Gastrocnemius medialis (tissue), 4 donors: ENCODE measurements at places on chromosomes 6 and 20.

DNA sequence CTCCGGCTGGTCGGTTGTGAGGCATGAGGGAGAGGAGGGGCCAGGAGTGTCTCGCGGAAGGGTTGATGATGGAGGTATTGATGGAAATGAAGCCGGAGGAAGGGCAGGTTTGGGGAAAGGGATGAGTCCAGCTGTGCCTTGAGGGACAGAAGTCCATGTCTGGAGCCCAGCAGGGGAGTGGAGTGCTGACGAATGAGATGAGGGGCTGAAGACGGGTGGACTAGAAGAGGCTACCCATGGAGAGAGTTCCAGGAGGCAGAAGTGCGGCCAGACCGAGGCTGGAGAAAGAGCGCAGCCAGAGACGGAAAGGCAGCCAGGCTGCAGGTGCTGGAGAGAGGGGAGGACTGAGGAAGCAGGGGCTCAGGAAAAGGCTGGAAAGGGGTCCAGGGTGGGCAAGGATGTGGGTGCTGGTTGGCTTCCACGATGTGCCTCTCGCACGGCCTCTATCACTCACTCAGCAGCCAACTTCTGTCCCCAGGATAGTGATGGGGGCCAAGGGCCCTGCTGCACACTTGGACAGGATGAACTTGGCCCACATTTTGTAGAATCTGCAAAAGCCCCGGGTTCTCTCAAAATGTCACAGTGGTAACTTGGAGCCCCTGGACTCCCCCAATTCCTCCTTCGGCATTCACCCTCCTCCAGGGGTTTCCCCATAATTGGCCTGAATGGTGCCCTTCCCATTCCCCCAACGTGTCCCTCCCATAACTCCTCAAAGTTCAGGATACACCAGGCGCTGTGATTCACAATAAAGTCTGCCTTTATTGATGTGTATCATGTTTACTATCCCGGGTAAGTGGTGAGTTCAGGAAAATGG, 627 bp upstream of the EIF6 start:
- DNase-seq, result no peak

- no peak for DNase-seq
Measured at GRCh38 chr20:2156666-2157624, 55.3 kb downstream of the STK35 start.

DNA sequence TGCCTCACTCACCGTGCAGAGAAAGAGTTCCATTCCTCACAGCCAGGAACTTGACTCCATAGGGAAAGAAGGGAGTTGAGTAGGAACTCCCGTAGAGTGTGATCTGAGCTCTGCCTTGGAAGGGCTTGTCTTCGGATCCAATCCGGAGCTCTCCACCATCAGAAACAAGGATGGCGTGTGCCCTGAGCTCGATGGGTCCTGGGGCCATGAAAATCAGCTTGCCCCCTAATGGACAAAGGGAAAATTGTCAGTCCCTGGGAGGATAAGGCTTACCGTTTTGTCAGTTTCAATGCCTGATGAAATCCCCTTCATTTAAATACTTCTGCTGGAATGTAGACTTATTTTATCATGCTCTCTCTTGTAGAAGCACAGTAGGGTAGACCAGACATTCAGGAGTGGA, 153.3 kb downstream of the PKHD1 start:
- no peak for DNase-seq

DNA sequence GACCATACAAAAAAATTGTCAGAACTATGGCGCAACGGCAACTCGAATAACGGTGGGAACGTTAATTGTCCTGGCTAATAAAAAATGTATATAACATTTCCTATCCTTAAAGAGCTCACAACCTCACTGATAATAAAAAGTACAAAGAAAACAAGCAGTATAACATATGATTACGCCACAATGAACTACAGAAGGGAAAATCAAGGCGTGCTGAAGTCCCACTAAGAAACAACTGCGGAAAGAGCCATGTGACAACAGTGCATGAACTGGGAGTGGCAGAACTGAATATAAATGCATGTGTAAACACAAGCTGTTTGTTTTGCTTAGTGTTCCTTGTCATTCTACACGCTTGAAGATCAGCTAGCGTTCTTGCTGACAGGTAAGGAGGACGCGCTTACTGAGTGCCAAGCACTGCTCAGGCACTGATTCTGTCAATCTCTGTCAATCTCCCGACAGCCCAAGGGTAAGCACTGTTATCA, 466 bp upstream of the PSMB1 start:
- no peak for DNase-seq

- DNase-seq, result no peak
Measured at GRCh38 chr6:144214622-144215401, 64.5 kb downstream of the STX11 start.

DNA sequence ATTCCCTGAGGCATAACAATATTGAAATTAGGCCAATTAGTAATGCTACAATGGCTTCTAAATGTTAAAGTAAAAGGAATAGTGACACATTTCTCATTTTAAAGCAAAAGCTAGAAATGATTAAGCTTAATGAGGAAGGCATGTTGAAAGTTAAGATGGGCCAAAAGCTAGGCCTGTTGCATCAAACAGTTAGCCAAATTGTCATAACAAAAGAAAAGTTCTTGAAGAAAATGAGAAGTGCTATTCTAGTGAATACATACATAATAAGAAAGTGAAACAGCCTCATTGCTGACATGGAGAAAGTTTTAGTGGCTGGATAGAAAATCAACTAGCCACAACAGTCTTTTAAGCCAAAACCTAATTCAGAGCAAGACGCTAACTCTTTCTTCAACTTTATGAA, 12.9 kb downstream of the OR2A4 start:
- no peak for DNase-seq

DNA sequence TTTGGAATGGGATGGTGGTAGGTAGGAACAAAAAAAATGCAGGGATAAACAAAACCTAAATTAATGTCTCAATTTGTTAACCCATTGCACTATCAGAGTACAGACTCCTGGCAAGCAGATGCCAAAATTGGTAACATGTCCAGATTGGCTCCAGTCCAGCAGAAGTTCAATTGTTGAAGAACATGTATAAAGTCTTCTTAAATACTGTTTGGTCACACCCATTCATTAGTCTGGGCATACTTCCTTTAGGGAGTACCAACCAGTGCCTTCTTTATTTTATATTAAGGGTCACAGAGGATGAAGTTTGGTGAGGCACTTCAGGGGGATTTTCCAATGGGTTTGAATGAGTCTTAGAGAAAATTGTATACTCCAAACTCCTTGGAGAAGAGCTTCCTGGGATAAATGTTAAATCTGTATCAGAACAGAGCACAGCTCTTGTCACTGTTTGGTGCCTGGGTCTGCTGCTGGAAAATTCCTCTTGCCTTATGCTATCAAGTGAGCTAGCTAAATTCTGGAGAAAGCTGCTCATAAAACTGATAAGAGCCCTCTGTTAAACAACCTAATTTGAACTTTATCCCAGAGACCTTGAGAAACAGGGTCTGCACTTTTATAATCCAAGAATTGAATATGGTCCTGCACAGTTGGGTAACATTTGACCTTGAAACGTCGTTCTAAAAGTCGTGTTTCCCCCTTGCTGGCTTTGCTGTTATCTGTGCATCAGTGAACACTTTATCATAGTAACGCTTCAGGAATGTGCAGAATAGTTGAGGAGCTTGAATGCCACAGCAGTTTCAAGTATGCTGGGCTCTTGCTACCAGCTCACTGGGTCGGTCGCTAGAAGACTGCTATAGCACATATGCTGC, 334.1 kb upstream of the CITED2 start:
- DNase-seq, result no peak

GRCh38 chr6:54491431-54491830, 183.2 kb downstream of the TINAG start:
- DNase-seq, result no peak

DNA sequence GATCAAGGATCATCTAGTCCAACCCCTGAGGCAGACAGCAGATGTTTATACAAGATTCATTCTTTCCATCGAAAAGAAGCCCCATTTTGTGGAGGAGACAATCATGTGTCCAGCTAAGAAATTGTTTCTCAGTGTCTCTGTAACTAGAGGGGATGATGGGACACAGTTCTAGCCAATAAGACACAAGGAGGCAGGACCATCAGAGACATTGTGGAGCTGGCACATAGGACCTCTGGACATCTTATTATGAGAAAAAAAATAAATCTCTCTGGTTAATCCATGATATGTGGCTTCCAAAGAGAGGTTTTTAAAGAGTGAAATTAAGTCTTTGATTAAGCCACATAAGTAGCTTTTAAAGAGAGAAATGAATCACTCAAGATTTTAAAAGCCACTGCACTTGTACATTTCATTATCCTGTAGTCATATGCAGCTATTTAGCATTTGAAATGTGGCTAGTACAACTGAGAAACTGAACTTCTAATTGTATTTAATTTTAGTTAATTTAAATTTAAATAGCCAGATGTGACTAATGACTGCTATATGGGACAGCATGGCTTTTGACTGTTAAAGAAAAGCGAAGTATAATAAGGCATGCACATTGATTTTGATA, 176.8 kb downstream of the TASP1 start:
- DNase-seq, result no peak

DNA sequence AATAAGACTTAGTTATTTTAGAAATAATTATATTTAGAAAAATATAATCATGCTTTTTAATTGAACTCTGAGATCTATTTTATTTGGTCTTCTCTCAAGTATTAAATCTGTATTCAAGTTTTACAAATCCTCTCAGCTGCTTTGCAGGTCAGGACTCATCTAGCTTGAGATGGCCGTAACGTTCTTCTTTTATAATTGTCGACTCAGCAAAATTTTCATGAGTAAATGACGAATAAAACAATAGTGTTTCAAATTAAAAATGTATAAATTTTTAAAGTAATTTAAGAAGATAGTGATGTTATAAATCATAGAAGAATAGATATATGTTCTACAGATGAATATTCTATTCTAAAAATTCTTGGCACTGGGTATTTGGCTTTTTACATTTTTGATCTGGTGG, 957.1 kb upstream of the EYS start:
- no peak for DNase-seq

DNA sequence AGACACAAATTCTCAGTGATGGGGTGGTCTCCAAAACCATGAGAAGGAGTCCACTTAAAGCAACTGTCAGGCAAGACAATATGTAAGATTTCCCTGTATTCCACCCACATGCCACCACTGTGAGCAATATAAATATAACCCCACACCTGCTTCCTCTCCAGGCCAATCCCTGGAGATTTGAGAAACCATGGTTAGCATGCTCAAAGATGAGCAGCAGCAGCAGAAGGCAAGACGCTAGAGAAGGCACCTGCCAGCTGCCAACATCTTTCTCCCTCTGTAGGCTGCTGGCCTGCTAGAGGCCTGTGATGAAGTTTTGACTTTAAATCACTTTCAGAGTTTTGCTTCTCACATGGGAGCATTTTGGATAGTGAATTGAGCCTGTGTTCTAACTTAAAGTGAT, 7.9 kb upstream of the SOD2 start:
- DNase-seq, result no peak

DNA sequence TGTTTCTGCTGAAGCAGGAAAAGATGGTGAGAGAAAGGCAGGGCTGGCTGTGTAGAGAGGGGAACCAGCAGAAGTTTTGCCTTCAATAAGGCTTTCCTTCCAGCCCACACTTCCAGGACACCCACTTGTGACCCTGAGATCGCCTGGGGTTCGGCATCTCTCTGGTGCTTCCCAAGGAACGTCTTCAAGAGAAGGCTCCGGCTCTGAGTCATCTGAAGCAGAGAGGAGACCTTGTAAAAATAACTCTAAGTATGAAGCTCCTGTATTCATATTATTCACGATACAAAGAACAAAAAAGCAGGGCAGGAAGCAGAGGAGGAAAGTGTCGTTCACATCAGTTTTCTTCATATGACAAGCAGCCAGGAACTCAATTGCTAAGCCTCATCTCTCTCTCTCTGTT, 95.4 kb upstream of the MRPS10 start:
- no peak for DNase-seq

DNA sequence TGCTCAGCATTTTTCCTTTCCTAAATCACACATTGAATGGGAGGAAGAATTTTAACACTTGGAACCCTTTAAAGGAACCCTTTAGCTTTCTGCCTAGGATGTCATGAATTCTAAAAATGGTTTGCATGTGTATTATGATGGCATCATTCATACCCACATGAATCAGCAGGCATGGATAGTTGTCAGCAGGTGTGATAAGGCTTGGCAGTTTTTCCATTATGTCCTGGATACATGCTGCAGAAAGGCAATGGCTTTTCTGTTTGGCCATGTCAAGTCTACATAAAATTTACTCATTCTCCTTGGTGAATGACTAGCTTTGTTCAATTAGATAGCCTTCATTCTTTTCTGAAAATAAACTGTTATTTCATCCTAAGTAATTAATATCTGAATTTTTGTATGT, 353.7 kb downstream of the GRIK2 start:
- no peak for DNase-seq

DNA sequence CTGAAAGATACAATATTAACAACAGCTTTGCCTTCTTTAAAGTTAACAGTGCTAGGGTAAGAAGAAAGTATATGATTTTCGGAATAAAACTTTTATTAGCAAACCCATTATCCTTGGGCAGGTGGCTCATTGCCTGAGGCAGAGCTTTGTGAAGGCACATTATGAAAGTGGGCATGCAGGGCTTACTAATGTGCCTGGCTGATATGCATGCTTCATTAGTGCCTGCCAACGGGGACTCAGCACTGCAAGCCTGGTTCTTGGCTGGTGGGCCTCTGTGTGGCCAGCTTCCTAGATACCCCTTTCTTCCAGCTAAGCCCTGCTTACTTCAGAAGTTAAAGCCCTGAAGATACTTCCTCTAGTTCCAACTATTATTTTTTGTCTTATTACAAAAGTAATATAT, 481.6 kb downstream of the ADGRB3 start:
- DNase-seq, result no peak

DNA sequence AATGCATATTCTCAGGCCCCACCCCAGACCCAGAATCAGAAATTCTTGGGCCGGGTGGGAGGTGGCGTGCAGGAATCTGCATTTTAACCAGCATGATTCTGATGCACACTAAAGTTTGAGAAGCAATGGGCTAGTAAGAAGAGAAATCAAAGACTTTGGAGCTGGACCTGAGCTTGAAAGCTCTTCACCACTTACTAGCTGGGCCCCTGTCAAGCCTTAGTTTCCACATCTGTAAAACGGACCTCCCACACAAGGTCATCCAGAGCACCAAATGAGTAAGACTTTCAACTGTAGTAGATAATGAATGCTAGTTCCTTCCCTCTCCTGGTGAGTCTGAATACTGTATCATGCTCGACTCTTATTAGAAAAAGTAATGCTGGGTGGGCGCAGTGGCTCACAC, 87.0 kb downstream of the TBC1D7 start:
- DNase-seq, result no peak

DNA sequence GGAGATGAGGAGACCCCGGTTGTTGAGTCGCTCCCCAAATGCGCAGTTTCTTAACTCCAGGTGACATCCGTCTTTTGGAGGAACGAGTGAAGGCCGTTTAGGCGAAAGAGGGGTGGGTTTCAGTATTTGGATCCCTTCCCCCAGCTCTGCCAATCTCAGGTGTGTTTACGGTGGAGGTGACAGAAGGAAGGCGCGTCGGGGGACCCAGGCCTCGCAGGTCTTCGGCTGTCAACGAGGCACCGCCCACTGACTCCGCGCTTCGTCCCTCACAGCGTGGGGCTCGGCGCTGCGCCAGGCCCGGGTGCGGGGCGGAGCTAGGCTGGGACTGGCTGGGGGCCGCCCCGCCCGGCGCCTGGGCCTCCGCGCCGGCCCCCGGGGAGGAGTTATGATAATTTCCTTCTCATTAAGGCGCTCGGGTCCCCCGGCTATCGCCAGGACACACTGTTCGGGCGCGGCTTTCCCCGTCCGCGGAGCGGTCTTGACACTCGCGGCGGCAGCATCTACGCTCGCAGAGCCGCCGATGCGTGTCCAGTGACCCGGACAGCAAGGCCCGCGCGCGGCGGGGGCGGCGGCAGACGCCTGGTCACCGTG, at the start of gene TFAP2C:
TFAP2C (plus strand) TSS at position 434 of the 591 bp plus-strand sequence. CDS start 239 bp downstream, outside the sequence.
- DNase-seq, result peak; percentile 17
